Left forelimb (tissue), 1 donor: ENCODE measurements at places on chromosomes 11 and 22.

- DNase-seq: no peak
These were observed 60.9 kb upstream of the TOP3B start for GRCh38 chr22:22043296-22044078.

- DNase-seq: no peak
These were observed 47.3 kb downstream of the RDX start for GRCh38 chr11:110249066-110249465.

DNA sequence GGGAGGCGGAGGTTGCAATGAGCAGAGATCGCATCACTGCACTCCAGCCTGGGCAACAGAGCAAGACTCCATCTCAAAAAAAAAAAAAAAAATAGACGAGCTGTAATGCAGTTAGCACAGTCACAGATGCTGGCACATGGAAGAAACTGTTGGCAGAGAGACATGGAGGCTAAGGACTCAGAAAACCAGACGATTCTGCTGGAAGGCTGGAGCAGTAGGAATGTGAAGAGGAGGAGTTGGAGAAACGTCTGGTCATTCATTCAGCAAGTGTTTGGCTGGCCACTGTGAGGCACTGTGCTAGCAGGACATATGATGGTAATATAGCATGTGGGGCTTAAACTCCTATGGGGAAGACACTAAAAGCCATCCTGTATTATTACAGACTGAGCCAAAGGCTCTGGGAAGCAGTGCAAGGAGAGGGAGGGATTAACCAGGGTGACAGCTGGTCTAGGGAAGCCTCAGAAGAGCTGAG lies 5.0 kb downstream of the UQCR10 start:
- no peak for DNase-seq

DNA sequence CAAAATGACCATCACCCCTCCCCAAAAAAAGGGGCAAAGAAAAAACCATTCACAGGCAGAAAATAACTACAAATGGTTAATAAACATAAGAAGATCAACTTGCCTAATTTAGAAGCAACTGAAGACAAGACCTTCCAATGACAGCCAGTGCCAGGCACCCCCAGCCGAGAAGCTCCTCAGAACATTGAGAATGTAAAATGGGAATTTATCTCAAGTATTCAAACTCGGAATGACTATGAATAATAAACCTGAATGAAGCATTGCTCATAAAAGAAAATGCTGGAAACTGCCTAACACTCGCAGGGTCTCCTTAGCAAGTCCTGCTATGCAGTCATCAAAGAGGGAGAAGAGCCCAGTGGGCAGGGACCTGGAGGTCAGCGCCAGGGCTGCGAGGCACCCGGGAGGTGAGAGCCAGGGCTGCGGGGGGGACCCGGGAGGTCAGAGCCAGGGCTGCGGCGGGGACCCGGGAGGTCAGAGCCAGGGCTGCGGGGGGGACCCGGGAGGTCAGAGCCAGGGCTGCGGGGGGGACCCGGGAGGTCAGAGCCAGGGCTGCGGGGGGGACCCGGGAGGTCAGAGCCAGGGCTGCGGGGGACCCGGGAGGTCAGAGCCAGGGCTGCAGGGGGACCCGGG lies 23.2 kb upstream of the MOB2 start:
- DNase-seq: no peak

- no peak for DNase-seq
These were observed at the start of gene OR52B6 for GRCh38 chr11:5580577-5580976. TSS of gene OR52B6 (plus strand) at chr11:5580877. CDS start at chr11:5580877, 0 bp downstream.
